ENCODE measurements at places on chromosomes 5 and 9.

DNA sequence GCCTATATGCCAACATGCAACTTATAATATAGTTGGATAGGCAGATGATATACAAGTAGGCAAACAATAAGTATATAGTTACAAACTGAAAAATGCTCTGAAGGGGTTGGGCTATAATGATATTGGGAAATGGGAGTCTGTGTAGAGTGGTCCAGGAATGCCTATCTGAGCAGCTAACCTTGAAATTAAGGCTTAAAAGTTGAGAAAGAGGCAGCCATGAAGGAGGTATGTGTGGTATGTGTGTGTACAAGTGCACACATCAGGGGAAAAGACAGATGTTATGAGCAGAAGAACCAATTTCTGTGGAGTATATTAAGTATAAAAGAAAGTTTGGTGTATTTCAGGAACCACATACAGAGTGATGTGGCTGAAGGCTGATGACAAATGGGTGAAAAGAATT, 154.9 kb upstream of the PAPPA start:
- no peak for DNase-seq

DNA sequence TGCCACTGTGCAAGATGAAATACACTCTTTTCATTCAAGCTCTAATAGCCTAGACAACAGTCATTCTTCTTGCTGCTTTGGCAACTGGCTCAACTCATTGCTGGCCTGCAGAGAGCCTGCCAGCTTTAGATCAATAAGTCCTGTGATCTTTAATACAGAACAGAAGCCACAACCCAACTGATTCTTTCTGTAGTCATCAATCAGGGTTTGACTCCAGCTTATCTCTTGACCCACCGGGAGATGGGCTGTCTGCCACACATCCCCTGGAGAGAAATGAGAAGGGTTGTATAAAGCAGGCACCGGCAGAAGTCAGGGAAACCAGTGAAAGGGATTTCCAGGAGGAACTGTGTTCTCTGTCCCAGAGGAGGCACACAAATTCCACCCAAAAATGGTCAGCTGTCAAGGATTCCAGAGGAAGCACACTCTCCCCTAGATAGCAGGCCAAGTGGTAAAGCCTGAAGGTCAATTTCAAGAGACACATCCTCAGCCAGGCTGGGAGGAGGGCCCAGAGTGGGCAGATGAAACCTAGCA, 24.5 kb downstream of the LHFPL2 start:
- DNase-seq: no peak

GRCh38 chr5:98321361-98321760, 452.1 kb upstream of the RGMB start:
- DNase-seq: no peak

- DNase-seq: no peak
Measured at GRCh38 chr9:127776924-127777289, 1.6 kb downstream of the SH2D3C start.

DNA sequence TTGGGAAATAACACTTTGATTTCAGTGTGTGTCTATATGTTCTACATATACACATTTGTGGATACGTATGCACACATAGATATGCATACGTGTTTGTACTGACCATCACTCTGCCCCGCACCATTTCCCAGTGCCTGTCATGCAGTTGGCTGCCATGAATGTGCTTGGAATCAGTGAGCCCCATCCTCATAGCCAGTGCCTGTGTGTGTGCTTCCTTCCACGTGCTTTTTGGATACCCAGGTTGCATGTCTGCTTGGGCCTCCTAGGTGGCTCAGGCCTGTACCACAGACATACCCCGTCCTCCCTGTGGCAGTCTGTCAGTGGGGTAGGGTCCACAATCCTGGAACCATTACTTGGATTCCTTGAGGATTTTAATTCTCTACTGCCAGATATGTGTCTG, 243.6 kb downstream of the FANCC start:
- no peak for DNase-seq

GRCh38 chr5:100771181-100771580, 131.9 kb downstream of the ST8SIA4 start:
- DNase-seq: no peak

- no peak for DNase-seq
Measured at GRCh38 chr5:86665984-86666760, 48.4 kb downstream of the COX7C start.

DNA sequence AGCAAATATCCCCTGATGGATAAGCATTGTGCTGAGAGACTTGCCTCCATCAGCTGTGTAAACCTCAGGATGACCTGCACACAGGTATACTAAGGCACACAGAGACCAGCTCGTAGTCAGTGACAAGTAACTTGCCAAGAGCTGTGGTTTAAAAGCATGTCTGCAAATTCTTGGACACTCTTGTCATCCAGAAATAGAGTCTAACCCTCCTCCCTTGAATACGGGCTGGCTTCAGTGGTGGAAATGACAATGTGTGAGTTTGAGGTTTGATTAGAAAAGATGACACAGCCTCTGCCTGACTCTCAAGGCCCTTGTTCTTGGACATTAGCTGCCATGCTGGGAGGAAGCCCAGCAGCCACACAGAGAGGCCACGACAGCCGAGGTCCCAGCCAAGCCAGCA, 114.4 kb downstream of the GADD45G start:
- no peak for DNase-seq

DNA sequence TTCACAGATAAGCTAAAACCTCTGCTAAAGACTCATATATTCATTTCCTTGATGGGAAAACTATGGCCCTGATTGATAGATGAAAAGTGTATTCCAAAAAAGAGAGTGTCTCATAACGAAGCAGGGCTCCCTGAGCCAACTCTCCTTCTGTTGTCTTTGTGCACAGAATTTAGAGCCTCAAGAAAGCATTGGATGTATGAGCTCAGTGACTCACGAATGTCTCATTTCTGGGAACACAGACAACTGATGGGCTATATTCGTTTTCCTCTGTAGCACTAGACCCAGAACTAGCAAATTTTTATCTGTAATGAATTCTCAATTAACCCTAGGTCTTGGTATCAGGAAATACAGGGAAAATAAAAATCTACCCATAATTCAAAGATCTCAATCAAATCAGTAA, 88.4 kb downstream of the LMNB1 start:
- no peak for DNase-seq

GRCh38 chr9:99000476-99001395, 57.0 kb downstream of the COL15A1 start:
- DNase-seq: no peak

DNA sequence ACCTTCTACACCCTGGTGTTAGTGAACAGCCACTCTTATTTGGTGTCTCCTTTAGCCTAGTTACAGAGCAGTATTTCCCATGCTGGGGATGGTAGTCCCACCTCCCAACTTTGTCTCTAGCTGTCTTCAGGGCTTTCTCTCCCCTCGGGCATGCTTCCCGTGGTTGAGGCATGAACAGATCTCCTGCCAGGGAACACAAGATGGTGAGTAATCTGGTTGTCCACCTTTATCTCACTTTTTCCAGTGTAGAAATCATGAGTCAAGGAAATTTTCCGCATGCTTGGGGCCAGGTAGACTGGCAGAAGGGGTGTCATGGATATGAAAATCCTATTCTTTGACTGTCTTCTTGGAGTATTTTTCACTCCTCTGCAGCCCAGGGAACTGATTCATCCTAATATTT, 532.9 kb downstream of the ANXA1 start:
- no peak for DNase-seq

DNA sequence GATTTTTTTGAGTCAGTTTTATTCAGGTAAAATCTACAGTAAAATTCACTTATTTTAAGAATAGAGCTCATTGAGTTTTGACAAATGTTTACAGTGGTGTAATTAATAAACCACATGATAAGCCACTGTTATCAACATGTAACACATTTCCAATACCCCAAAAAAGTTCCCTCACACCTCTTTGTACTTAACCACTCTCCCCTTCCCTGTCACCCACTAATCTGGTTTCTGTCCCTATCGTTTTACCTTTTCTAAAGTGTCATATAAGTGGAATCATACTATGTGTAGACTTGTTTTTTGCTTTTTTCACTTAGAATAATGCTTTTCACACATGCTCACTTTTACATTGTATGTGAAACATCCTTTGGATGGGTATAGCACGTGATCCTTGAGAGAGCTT, 127.2 kb downstream of the KDM4C start:
- DNase-seq: no peak

GRCh38 chr5:133109655-133110483, 58.1 kb downstream of the HSPA4 start:
- no peak for DNase-seq

DNA sequence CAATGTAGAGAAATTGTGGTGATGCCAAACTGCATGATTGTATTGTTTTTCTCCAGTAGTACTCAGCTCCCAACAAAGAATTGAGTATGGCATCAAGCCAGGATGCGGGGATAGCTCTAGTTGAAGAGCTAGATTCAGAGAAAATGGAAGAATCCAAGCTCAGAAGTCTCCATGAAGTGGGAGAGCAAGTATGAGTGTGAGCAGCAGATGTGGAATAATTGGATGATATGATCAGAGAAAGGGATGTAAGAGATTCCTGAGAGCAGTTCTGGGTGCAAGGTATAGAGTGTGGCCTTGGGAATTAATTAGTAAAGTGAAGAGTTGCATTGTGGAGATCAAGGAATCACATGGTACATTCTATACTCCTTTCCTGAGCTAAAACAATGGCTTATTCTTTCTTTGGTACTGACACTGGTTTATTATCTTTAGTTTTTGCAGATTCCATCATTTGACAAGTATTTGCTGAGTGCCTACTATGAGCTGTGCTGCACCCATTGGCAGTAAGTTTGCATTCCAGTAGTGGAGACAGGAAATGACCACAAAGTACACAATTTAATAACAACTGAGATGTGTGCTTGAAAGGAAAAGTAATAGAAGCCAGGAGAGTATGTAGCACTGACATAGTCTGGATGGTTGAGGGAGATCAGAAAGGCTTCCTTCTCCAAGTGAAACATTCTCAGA, 177.1 kb downstream of the CPLANE1 start:
- no peak for DNase-seq

Data from GM12892 (cell line).